ENCODE measurements at places on chromosomes 5 and 9. TPM values are rescaled to one million over a fixed set of nuclear protein-coding genes. Genes with fewer than 3 reads are reported as not detected.

The GRM6 gene
- not detected for total RNA-seq

The DDX46 gene
- total RNA-seq = 69.5 TPM

The TSSK1B gene
- not detected for total RNA-seq

The SLIT3 gene
- total RNA-seq = not detected

GRCh38 chr5:90071066-90071465, 338.5 kb downstream of the CETN3 start:
- H3K4me1 ChIP-seq = no peaks in the 10 kb centered on the region
- H3K4me3 ChIP-seq = no peak overlapping the region
- no peak overlapping the region for H3K27ac ChIP-seq
- H3K36me3 ChIP-seq = no peaks in the 10 kb centered on the region
- H3K27me3 ChIP-seq = no peaks in the 10 kb centered on the region

The DMRTA1 gene
- 0.06 TPM for total RNA-seq

GRCh38 chr9:113641100-113641885, 177.8 kb downstream of the RGS3 start:
- no peak for DNase-seq
- no peaks in the 10 kb centered on the region for H3K36me3 ChIP-seq
- H3K4me3 ChIP-seq = no peak overlapping the region

GRCh38 chr9:5813824-5814223, 19.1 kb downstream of the ERMP1 start:
- no peaks in the 10 kb centered on the region for H3K4me1 ChIP-seq
- H3K27ac ChIP-seq = no peak overlapping the region
- no peak overlapping the region for H3K4me3 ChIP-seq
- H3K36me3 ChIP-seq = peaks cover 51% of the 10 kb centered on the region
- H3K27me3 ChIP-seq = no peaks in the 10 kb centered on the region
- DNase-seq = no peak

The SPTLC1 gene
- 42.3 TPM for total RNA-seq

All from T-cell (primary cell).